ENCODE measurements at places on chromosomes 6 and 20.

DNA sequence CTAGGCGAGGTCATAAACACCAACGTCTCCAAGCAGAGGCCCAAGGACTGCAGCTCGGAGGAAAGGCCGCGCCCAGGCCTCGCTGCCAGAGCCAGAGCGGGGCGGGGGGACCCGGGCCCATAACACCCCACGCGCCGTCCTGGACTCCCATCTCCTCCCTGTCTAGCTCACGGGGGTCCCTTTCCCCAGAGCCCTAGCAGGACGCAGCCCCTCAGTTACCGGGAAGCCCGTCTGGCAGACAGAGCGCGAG, 44.9 kb downstream of the MDFI start:
- no peak for DNase-seq

DNA sequence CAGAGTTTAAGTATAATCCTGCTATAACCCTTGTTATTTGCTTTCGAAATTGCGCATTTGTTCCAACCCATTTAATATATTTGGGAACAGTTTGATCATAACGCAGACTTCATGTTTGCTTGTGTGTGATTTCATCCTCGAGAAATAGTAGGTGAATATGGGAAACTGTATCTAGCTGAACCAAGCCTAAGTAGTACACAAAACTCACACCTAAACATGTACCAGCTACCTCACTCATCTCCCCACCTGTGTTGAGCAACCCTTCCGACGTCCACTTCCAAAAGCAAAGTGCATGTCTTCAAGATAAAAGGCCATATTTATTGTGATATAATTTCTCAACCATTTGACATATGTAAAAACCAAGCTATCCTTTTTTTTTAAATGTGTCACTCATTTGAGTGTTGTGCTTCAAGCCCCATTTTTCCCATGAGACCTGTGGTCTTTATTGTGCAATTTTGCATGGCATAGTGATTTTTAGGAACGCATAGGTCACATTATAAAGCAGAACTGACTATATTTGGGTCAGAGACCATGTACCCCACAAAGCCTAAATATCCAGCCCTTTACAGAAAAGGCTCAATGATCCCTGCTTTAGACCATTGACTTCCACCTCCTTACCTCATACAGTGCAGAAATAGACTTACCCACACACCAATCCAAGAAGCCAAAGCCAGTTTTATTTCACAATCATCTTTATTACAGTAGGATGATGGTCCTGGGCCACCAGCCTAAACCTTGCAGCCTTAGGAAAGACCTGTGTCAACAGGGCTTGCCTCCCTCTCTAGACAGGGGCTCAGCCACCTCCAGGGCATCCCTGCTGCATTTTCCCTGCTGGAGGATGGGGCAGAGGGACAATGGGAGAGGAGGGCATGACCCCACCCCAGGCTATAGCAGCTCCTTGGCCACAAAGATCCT, 7.1 kb downstream of the CCND3 start:
- DNase-seq = no peak

DNA sequence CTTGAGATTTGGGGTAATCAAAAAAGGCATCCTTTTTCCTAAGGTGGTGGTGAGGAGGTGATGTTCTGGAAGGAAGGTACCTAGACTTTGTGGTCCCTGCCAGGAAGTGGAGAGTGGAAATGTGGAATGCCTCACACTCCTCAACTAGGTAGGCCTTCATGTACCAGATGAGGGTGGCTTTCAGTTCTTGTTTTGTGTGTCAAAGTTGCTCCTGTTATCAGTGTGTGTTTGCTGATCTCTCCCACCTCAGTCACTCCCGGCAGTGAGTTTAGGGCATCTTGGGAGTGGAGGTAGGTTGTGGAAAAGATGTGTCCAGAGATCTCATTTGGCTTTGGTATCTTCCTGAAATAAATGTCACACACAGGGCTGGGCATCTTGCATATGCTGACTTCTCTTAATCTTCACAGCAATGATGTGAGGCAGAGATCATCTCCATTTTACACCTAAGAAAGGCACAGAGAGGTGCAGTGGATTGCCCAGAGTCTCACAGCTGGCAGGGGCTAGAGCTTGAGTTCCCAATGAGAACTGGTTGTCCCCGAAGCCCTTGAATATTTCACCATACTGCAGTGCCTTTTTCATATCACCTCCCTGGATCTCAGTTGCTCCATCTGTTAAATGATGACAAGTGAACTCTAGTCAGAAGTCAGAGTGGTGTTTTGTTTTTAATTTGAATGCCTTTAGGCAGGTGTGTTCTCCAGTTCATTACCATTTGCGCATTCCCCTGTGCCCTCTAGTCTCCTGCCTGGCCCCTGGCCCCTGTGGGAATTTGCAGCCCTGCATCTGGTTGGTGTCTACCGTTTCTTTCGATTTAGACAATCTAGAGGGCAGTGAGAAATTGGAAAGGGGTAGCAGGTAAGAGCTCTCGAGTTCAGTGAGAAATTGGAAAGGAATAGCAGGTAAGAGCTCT, 2.9 kb downstream of the PKIG start:
- DNase-seq = peak; percentile 76

GRCh38 chr6:3377536-3378397, 79.1 kb downstream of the SLC22A23 start:
- DNase-seq = no peak

GRCh38 chr6:3764516-3765335, 13.2 kb upstream of the PXDC1 start:
- DNase-seq = no peak

DNA sequence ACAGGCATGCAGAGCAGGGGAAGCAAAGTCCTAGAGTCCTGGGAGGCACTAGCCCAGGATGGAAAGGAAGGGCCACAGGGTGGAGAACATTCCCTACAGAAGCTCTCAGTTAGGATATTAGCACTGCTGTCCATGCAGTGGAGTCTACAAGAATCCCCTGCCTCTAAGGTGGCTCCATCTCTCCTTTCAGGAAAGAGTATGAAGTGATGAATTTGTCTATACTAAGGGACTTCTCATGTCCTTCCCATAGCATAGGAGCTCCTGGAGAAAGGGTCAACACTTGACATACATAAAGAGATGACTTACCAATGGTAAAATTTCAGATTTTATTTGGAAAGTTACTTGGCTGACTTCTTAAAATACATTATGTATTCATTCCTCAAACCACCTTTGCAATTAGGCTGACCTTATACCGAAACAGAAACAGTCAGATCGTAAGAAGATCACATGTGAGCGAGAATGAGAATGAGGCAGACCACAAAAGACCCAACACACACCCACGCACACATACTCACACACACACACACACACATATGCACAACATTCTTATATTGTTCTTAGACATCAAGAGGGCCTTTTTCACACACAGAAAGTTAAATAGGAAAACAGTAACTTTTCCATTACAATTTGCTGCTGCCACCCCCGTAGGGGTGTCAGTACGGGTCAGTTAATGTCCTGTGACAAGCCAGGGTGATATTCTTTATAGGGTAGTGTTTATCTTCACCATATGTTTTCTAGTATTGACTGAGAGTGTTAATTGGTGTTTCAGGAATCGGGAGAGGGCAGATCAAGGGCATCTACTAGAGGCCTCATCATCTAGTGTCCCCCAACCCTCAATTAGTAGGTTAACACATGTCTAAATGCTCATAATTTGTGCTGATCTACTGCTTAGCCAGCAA, 159.4 kb downstream of the FAXC start:
- DNase-seq = no peak

DNA sequence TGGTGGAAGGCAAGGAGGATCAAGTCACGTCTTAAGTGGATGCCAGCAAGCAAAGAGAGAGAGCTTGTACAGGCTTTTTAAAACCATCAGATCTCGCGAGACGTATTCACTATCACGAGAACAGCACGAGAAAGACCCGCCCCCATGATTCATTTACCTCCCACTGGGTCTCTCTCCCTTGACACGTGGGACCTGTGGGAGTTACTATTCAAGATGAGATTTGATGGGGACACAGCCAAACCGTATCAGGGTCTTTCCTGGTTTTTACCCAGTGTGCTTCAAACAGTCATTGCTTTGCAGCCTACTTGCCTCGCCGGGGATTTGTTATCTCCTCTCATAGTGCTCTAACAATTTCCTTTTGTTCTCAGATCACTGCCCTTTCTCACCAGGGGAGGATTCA, 108.2 kb downstream of the UST start:
- DNase-seq = no peak

DNA sequence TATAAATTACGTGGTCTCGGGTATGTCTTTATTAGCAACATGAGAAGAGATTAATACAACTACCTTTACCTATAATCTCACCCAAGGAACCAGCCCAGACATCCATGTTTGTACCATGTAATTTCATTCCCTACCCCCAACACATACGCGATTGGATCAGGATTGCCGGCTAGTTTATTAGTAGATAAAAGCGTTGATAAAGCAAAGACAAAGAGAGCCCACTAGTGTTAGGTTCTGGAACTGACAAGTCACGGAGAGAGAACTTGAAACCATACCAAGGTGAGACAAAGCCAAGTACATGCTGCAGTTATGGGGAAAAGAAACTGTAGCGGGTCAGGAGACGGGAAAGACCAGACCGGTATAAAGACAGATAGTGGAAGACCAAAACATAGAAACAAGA, 37.4 kb upstream of the FAM135A start:
- DNase-seq = peak; percentile 2

DNA sequence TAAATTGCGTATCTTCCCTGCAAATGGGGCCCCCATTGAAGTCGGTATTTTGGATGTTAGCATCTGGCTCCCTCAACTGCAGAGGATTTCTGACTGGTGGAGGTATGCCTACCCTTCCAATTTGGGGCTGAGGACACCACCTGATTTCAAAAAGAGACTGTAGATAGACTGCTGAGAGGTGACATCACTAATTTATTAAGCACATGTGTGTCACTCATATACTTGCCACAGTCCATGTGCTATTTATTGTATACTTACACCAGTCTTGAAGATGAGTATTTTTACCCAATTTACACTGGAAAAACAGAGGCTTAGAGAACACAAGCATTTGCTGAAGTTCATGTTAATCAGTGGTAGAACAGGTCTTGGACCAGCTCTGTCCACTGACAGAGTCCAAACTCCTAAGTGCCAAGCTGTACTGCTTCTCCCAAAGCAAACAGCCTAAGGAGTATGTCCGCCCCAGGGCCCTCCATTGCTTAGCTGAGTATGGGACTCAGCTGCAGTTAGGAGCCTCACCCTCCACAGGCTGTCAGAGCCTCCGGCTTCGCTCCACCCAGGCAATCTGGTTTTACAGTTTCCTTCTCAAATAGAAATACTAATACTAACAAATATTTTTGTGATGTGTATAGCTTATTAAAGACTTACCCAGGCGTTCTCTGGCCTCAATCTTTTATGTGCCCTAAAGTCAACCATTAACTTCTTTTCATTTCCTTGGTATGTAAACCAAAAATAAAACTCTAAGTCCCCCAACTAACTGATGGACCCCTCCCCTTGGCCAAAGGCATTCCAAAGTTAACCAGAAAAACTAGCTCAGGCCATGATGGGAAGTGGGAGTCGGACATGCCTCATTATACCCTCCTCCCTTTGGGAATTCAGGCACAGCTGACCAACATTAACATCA, 17.5 kb downstream of the RIN2 start:
- no peak for DNase-seq

DNA sequence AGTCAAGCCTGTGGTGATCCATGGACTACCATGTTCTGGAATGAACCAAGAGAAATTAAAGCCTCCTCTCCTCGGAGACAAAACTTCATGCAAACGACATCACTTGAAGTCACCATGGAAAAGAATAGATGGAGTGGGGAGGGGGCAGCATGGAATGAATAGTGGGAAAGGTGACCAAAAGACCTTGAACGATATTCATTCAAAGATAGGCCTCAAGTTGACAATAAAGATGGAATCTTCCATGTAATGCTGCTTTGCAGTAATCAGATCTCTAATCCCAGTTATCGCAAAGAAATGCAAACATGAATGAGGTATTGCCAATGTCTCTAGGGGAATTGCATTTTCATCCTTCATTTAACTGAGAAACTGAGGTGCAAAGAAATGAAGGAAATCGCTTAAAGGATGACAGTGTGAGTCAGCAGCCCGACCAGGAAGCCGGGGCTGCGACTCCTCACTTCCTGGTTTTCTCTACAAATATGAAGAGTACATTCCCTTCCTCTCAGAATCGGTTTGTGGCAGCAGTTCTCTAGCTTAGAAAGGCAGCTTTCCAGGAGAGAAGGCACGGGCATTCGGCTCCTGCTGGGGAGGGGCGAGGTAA, 65.6 kb upstream of the RREB1 start:
- no peak for DNase-seq

DNA sequence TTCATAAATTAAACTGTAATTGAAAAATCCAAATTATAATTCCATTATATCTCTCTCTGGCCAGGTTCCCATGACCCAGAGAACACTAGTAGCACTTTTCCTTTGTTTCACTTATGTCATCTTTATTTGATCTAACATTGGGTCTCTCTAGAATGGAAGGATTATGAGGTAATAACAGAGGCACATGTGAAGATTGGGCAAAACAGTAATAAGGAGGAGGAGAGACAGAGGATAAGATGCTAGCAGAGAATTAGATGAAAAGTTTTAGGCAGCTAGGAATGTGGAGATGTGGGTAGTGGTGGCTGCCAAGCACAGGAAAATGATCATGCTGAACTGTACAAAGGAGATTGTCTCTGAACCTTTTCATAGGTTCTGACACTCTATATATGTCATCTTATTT, 3.3 kb downstream of the TAB2 start:
- no peak for DNase-seq

- no peak for DNase-seq
Measured at GRCh38 chr6:300026-300425, 7.7 kb downstream of the DUSP22 start.

GRCh38 chr20:61777773-61778494, 287.7 kb downstream of the TAF4 start:
- DNase-seq = no peak

- DNase-seq = no peak
Measured at GRCh38 chr6:108873251-108873650, 25.0 kb downstream of the ARMC2 start.

GRCh38 chr6:322259-322930, 30.1 kb downstream of the DUSP22 start:
- DNase-seq = peak; percentile 72

GRCh38 chr20:49539481-49540231, 28.3 kb downstream of the PTGIS start:
- DNase-seq = no peak

- DNase-seq = no peak
Measured at GRCh38 chr6:13500264-13500663, 12.9 kb upstream of the GFOD1 start.

DNA sequence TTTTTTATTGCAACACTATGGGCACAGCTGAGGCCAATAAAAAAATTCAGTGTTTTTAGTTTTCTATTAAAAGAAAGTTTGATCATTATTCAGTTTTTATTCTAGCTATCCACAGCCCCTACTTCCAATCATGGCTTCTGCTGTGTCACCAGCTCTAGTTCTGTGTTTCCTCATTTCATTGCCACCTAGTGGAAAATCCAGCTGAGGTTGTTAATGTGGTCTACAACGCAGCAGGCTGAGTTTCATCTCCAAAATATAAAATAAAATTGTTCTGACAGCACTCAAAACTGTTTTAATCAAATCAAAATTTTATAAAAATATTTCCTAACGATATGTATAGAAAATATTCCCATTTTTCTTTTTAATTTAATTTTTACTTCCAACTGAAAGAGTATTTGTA, 13.6 kb downstream of the COL9A1 start:
- DNase-seq = no peak
